ENCODE measurements at places on chromosomes 4 and X.

DNA sequence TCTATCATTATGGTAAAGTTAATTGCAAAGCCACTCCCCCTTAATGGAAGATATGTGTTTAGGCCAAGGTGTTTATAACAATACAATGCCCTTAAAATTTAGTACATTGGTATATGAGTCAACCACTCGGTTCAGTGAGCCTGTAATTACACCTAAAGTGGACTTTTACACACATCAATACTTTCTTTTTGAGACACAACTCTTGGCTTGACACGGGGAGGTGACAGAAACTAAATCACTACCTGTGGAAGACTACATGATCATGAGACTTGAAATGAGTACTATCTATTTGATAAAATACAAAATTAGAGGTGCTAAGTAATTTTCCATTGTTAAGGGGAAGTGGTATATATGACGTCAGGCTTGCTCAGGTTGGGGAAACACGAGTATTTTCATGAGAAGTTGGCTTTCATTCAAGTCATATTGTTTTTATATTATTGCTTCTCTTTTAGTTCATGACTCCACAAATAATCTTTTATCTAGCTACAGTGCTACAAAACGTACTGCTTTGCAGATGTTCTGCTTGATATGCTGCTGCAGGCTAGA is 918.3 kb downstream of the ARAP2 start:
- no peak for DNase-seq

- no peak for DNase-seq
Observed at GRCh38 chr4:41232856-41233255, 18.5 kb upstream of the APBB2 start.

DNA sequence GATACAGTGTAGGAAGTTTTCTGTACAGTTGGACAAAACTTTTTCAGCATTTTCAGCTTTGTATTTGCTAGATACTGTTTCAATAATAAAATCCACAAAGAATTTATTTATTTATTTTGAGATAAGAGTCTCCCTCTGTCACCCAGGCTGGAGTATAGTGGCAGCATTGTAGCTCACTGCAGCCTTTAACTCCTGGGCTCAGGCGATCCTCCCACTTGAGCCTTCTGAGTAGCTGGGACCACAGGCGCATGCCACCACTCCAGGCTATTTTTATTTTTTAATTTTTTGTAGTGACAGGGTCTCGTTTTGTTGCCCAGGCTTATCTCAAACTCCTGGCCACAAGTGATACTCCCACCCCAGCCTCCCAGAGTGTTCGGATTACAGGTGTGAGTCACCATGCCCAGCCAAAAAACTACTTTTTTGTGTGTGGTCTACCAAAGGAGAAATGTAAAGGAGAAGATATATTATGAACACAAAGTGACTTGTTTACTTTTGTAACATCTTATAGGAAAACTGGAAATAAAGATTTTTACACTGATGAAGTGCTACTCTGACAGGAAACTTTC is 13.0 kb upstream of the SOWAHD start:
- no peak for DNase-seq

GRCh38 chrX:19630776-19631707 is 115.7 kb upstream of the MAP3K15 start:
- DNase-seq = no peak

DNA sequence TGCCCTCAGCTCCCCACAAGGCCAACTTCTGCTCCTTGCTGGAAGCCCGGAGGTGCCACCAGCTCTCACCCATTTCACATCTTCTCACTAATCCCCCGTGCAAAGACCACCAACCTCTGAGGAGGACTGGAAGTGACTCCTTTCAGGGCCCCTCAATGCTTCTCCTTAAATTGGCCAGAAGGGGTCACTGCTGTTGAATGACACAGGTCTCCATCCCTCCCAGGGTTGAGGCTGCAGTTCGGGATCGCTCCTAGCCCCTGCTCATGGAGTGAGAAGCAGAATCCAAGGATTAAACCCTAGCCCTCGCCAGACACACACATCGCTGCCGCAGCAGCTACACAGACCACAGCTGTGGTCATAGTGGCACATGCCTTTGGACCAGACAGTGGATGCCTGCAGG is 279.5 kb upstream of the TAPT1 start:
- no peak for DNase-seq

GRCh38 chr4:8922481-8922880 is 50.8 kb upstream of the HMX1 start:
- DNase-seq = no peak

GRCh38 chrX:68807818-68808217 is 21.0 kb upstream of the EFNB1 start:
- DNase-seq = no peak

GRCh38 chr4:93731456-93731855 is 97.1 kb upstream of the ATOH1 start:
- DNase-seq = no peak

GRCh38 chrX:5965406-5965805 is 263.3 kb downstream of the NLGN4X start:
- DNase-seq = no peak

- DNase-seq = no peak
Observed at GRCh38 chr4:119655111-119655837, 26.7 kb upstream of the PDE5A start.

DNA sequence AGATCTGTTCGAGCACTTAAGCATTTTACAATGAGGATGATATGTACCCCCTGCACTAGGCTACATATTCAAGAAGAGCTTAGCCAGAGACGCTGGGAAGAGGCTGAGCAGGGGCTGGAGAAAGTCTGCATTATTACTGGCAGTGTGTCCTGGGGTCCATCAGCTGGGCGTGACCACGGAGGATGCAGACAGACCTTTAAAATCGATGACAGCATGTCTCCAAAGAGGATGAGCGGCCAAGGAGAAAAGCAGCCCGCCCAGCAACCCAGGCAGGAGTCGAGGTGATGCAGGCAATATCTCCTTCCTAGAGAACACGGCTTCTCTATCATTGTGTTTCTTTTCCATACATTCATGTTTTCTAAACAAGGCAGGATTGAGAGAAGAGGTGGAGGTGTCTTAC is 300.7 kb downstream of the USP46 start:
- DNase-seq = no peak

DNA sequence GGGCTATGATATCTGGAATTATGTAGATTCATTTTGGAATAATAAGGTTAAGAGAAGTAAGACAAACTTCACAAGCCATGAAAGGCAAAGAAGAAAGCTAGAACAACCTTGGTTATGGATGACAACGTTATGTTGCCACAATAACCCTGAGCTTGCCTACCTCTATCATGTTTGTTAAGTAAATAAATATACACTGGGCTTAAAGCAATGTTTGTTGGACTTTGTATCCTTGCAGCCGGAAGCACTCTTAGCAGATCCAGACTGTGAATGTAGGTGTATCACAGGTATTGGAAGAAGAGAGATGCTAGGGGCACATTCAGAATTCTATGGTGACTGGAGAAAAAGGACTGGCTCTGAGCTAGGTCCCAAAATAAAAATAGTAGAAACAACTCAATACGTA is 214.4 kb downstream of the HS3ST1 start:
- no peak for DNase-seq

- DNase-seq = no peak
Observed at GRCh38 chr4:154425514-154425913, 66.1 kb downstream of the DCHS2 start.

- no peak for DNase-seq
Observed at GRCh38 chr4:173537613-173538147, 7.7 kb upstream of the HAND2 start.

DNA sequence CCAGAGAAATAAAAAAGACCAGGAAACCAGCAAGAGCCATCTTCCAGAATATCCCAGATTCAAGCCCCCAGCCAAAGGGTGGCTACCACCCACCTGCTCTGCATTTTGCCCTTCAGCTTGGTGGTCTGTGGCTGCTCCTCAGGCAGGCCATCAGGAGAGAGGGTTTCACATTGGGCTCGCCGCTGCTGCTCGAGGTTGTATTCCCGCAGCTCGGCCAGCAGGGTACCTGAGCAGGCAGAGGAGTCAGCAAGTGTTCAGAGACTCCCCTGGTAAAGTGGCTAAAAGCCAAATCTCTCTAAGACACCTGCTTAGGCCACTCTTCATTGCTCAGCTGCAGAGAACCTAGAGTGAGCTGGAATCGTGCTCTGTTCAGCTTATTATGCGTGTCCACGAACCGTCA is 110.8 kb upstream of the HSD17B10 start:
- no peak for DNase-seq

- no peak for DNase-seq
Observed at GRCh38 chrX:18964901-18965300, 19.0 kb downstream of the PHKA2 start.

- DNase-seq = no peak
Observed at GRCh38 chr4:139887376-139887802, 221.8 kb downstream of the MGST2 start.

DNA sequence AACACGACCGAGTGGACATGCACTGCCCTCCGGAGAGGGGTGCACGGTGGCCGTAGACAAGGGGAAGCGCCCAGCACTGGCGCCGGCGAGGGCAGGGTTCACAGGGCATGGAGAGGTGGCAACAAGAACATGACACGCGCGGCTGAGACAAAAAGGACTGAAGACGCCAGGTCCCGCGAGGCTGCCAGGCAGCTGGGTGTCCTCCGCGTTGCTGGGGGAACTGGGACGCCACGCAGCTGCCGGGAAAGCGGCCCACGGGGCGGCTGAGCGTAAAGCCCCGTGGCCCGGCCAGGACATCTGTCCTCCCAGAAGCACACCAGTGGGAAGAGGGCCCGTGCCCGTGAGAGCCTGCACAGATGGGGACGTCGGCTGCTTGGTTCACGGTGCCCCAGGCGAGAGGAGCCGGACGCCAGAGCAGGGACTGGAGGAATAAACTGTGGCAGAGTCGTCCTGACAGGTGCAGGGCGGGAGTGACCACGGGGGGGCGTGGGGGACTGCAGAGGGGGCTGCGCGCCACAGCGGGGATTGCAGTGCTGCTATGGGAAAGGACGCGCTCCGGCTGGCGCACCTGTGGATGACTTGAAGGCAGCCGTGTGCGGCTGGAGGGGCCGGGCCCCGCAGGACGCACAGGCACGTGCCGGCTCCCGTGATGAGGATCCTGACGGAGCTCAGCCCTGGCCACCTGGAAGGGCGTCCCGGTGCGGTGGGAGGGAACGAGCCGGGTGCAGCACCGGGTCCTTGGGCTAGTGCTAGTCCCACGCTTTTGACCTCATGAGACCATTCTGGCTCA is 32.1 kb upstream of the GTPBP6 start:
- DNase-seq = no peak

DNA sequence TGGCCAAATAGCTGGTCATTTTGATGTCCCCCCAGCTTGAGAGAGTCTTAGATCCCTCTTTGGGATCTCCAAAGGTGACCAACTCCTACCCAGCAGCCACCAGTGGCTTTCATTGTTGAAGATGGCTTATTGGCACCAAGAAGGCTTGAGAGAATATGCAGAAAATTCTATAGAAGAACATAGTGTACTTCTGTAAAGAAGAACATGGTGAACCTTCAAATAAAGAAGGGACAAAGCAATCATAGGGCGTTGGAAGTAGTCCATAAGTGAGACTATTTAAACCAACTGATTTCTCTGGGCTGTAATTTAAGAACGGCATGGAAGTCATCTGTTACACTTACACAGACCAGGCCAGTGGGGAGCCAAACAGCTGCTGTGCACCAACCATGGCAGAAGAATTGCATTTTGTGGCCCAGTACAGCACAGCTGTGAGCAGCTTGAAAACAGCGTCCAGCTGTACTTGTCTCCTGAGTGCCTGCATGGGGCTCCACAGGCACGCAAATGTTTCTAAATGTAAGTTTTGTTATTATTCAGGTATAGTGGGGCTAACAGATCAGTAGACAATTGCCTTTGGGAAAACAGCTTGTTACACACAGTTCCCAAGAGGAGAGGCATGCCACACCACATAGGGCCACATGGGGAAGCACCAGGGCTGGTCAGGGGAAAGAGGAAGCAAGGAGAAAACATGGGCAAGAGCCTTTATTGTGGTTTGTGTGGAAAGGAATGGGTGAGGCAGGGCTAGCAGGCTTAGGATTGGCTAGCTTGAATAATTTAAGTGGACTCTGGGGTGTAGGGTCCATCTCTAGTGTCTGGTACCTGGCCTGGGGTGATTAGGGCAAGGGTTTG is 125.0 kb downstream of the ARHGAP6 start:
- DNase-seq = no peak

DNA sequence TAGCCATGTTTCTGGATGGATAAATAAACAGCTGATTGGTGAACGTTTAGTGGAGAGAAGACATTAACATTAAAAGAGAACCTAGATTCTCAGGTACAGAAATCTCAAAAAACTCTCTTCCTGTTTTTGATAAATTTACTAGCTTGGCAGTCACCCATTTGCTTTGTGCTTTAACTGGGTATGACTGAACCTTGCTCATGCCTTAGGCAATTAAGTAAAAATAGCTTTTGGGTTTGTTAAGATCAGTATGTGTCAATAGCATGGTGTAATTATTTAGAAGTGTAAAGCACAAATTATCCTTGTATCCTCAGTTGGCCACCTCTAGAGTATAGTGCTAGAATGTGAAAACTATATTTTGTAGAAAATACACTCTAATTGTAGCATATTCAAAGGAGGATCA is 200.0 kb downstream of the CFAP299 start:
- DNase-seq = no peak

DNA sequence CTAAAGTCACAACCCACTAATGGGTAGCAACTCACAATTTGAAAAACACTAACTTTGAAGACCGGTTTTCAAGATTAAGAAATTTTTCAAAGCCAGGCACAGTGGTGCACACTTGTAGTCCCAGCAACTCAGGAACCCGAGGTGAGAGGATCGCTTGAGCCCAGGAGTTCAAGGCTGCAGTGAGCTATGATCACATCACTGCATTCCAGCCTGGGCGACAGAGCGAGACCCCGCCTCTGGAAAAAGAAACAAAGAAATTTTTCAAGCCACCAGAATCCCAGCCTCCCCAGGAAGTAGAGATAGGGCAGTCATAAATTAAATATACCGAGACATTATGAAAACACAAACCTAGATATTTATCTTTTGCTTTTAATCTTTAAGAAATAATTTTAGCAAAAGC is 13.0 kb downstream of the SMARCA1 start:
- DNase-seq = no peak

GRCh38 chr4:80407246-80407645 is 71.7 kb downstream of the CFAP299 start:
- no peak for DNase-seq

DNA sequence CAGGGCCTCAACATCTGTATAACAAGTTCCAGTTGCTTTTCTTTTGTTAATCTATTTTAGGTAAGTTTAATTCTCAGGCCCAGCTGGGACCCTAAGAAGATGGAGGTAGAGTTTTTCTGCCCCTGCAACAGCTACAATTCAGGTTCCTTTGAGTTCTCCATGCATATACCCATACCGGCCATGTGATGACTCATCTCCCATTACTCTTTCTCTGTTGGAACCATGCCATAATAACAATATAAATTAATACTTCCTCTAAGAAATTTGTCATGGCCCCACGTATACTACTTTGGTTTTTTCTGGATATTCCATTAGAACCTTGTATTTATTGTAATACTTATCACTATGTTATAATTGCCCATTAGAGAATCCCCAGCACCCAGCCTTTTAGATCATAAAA is 1.3 kb upstream of the INTU start:
- no peak for DNase-seq

Measured in NCI-H1930 (cell line).